ENCODE measurements at places on chromosomes 6 and 20. TPM values are rescaled to one million over a fixed set of nuclear protein-coding genes. Genes with fewer than 3 reads are reported as not detected.

DNA sequence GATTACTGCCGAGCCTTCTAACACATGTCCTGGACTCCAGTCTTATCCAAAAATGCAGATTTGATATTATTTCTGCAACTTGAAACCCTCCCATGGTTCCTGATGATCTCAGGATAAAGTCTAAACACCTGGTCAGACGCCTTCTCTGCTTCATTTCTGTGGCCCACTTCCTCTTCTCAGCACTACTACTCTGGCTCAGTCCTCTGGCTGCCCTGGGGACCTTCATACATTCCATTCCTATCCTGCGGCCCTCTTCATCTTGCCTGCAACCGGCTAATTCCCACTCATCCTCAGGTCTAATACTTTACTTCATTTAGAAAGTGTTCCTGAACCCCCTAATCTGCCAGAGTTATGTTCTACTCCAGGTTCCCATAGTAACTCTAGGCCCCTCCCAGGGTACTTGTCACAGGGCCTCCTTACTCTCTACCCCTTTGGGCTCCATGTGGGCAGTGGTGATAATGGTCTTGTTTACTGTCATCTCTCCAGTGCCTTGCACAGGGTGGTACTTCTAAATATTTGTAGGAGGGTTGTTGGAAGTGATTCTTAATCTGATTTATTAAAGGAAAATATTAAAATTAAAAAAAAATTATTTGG is 18.9 kb downstream of the MAN1A1 start:
- peaks cover 88% of the 10 kb centered on the region for H3K36me3 ChIP-seq
- no peak overlapping the region for H3K4me3 ChIP-seq
- H3K4me1 ChIP-seq, result peaks cover 8% of the 10 kb centered on the region
- DNase-seq, result peak; percentile 39
- H3K27ac ChIP-seq, result no peak overlapping the region
- no peaks in the 10 kb centered on the region for H3K27me3 ChIP-seq

GRCh38 chr6:52106994-52107393 is 19.6 kb upstream of the PKHD1 start:
- no peak for DNase-seq
- no peaks in the 10 kb centered on the region for H3K27me3 ChIP-seq
- H3K36me3 ChIP-seq, result no peaks in the 10 kb centered on the region
- no peaks in the 10 kb centered on the region for H3K4me1 ChIP-seq
- H3K4me3 ChIP-seq, result no peak overlapping the region
- no peak overlapping the region for H3K27ac ChIP-seq

DNA sequence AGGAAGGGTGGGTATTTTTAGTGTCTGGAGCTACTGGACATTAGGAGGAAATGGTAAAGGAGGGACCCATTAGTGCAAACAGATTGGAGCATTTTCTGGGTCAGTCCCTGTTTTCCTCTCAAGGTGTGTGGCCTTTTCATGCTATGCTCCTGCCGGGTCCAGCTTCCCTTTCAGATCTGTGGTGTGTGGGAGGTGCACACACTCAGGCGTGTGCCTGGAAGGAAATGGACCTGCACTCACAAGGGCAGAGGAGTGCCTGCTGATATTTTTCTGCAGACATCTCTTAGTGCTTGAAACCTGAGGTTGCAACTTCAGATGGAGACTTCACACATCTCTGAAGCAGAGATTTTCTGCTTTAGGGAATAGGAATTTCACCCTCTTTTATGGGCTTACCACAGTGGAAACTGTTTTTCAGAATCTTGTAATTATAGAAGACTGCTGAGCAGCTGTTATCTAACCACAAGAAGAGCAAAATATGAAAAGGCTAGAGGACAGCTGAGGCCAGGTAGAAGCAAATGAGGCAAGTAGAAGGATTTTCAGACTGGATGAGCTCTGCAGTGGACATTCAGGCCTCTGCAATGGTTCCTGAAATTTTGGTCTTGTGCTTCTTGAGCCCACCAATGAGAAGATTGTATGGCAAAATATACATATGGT is 764.3 kb downstream of the QKI start:
- no peaks in the 10 kb centered on the region for H3K4me1 ChIP-seq
- no peak overlapping the region for H3K4me3 ChIP-seq
- no peak overlapping the region for H3K27ac ChIP-seq
- H3K27me3 ChIP-seq, result no peaks in the 10 kb centered on the region
- DNase-seq, result no peak

- no peaks in the 10 kb centered on the region for H3K27me3 ChIP-seq
- H3K4me1 ChIP-seq, result no peaks in the 10 kb centered on the region
Observed at GRCh38 chr6:35238843-35239289, 20.7 kb upstream of the ZNF76 start.

GRCh38 chr6:43476746-43477145 is 624 bp upstream of the TJAP1 start:
- peak overlapping the region; percentile 80 for H3K4me3 ChIP-seq
- H3K27ac ChIP-seq, result no peak overlapping the region
- H3K4me1 ChIP-seq, result no peaks in the 10 kb centered on the region
- H3K27me3 ChIP-seq, result no peaks in the 10 kb centered on the region
- DNase-seq, result no peak

GRCh38 chr20:45958593-45958992 is 13.4 kb downstream of the ZNF335 start:
- H3K36me3 ChIP-seq, result peaks cover 63% of the 10 kb centered on the region
- H3K4me3 ChIP-seq, result no peak overlapping the region
- H3K27me3 ChIP-seq, result no peaks in the 10 kb centered on the region
- no peak overlapping the region for H3K27ac ChIP-seq

Gene PI16
- 0.18 TPM for total RNA-seq

DNA sequence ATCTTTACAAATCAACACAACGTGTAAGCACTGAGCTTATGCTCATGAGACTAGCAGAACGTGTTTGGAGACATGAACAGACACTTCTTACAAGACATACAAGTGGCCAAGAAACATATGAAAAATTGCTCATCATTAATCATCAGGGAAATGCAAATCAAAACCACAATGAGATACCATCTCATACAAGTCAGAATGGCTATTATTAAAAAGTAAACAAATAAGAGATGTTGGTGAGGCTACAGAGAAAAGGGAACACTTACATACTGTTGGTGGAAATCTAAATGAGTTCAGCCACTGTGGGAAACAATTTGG is 327.9 kb upstream of the SOX4 start:
- peaks cover 5% of the 10 kb centered on the region for H3K4me1 ChIP-seq
- H3K4me3 ChIP-seq, result no peak overlapping the region
- peaks cover 18% of the 10 kb centered on the region for H3K27me3 ChIP-seq
- H3K36me3 ChIP-seq, result no peaks in the 10 kb centered on the region
- DNase-seq, result no peak

Gene GRIK2
- total RNA-seq, result not detected

Gene STMND1
- not detected for total RNA-seq

Gene IRF4
- total RNA-seq, result 1.3 TPM

DNA sequence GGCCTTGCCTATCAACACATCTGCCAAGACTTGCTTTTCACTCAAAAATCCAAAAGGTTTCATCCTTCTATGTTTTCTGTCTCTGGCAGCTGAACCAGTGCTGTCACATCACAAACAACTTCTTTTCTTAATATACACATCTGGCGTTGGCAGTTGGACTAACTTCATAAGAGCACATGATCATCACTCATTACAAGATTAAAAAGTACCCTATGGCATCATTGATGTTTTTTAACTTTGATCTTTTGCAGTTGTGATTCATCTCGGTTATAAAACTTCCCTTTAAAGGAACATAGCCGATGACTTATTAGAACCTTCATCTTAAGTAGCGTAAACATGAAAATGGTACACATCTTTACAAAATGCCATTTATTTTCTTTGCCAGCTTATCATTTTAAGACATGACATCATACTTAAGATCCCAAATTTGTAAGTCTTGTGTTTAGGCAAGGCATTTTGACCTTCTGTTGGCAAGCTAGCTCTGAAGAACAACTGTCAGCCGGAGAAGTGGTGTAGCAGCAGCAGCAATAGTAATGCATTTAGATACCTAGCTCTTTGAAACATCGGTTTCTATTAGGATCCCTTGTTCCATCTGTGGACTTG is 64.2 kb upstream of the SUPT3H start:
- no peaks in the 10 kb centered on the region for H3K27me3 ChIP-seq
- no peak for DNase-seq
- no peaks in the 10 kb centered on the region for H3K36me3 ChIP-seq
- no peak overlapping the region for H3K27ac ChIP-seq
- peaks cover 47% of the 10 kb centered on the region for H3K4me1 ChIP-seq

Gene MLN
- total RNA-seq, result not detected

GRCh38 chr6:163291622-163292021 is 122.9 kb upstream of the QKI start:
- no peak for DNase-seq
- no peaks in the 10 kb centered on the region for H3K36me3 ChIP-seq
- H3K27ac ChIP-seq, result no peak overlapping the region
- H3K4me1 ChIP-seq, result no peaks in the 10 kb centered on the region

DNA sequence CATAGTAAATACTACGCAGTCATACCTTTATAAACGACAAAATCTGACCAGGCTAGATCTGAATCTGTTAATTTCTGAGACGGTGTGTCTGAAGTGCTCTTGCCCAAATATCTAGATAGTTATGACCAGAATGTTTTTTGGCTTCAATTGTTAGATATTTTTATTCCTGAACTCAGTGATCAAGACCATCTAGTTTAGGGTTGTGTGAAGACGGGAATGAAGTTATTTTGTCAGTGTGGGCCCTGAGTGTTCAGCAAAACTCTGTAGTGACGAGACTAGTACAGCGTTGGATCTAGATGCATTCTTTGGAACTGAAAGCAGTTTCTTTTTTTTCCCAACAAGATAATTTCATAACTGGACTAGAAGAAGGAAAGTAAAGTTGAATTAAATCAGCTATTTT is 3.1 kb downstream of the STXBP5 start:
- no peaks in the 10 kb centered on the region for H3K27me3 ChIP-seq
- peak overlapping the region; percentile 88 for H3K4me3 ChIP-seq
- H3K36me3 ChIP-seq, result peaks cover 52% of the 10 kb centered on the region
- H3K4me1 ChIP-seq, result peaks cover 29% of the 10 kb centered on the region

Gene PKIG
- total RNA-seq, result 5.1 TPM

Gene PSORS1C1
- total RNA-seq, result not detected

DNA sequence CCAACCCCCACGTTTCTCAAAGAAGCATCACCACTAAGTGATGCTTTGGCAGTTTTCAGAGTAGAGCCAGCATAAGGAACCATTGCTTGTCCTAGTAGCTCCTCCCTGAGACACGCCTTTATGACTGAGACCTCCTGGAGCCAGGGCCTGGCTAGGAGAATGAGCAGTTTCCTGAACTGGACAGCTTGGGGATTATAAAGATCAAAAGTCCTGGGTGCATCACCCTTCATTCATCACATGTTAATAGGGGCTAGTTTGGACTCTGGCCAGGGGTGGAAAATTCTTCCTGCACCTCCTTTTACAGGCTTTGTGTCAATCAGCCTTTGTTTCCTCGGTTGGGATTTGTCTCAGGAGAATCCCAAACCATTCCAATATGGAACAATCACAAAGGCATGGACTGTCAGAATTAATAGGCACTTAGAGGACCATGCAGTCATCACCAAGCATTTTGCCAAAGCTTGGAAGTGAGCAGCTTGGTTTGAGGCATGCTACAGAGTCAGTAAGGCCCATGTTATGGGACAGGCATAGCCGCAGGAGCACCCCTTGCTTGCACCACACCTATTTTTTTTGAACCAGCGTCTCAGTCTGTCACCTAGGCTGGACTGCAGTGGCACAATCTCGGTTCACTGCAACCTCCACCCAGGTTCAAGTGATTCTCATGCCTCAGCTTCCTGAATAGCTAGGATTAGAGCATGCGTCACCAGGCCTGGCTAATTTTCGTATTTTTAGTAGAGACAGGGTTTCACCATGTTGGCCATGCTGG is 64.9 kb upstream of the TGM3 start:
- no peak overlapping the region for H3K4me3 ChIP-seq
- H3K36me3 ChIP-seq, result no peaks in the 10 kb centered on the region
- H3K4me1 ChIP-seq, result no peaks in the 10 kb centered on the region
- no peak for DNase-seq

DNA sequence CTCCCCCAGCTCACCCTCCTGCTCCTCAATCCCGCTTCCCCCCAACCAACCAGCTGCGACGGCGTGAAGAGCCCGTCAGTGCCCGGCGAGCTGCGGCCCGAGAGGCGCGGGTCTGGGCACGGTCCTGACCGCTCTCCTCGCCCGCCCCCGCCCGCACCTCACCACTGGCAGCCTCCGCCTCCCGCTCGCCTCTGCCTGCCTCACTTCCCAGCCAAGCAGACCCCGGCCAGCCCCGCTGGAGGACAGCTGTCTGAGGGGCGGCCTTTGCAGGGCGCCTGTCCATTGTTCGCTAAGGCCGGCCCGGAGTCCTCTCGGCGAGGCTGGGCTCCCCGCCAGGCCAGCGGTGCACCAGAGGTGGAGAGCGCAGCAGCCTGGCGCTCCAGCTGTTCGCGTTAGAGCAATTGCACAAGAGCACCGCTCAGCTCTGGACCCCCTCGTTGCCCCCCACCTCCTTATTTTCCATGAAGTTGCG is 1.3 kb downstream of the SOBP start:
- no peak overlapping the region for H3K27ac ChIP-seq
- no peak overlapping the region for H3K4me3 ChIP-seq
- no peak for DNase-seq
- peaks cover 55% of the 10 kb centered on the region for H3K27me3 ChIP-seq

Gene NKX2-2
- total RNA-seq, result not detected

Gene SPATS1
- not detected for total RNA-seq

DNA sequence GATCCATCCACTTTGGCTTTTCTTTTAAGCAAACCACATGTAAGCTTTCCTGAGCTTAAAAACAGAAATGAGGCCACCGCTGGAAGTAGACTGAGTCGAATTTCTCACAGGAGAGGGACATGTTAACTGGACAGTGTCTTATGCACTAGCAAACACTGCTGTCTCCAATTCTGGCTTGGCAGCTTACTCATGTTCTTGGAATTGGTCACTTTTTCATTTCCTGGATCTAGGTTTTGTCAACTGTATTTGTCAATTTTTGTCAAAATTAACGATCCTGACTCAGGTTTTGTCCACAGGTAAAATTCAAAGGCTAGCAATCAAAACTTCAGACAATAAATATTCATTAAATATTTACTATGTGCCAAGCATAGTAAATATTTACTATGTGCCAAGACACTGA is 601.5 kb downstream of the RNF144B start:
- no peaks in the 10 kb centered on the region for H3K36me3 ChIP-seq
- no peak overlapping the region for H3K4me3 ChIP-seq
- DNase-seq, result no peak
- H3K4me1 ChIP-seq, result no peaks in the 10 kb centered on the region
- no peak overlapping the region for H3K27ac ChIP-seq

DNA sequence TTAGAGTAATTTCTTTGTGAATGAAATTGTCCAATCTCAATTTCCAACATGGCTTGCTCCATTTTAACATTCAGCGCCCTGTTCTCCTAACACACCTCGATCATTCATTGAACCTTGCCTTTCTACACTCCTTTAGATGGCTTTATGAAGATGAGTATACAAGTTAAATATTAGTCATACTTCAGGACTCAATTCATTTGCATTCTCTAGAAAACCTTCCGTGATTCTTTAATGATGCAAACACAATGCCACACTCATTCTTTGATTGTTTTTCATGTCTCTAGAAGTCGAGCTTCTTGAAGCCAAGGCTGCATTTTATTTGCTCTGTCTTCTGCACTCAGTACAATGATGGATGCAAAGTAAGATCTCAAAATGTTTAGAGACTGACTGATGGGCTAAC is 641.2 kb downstream of the DOK5 start:
- no peaks in the 10 kb centered on the region for H3K27me3 ChIP-seq
- no peaks in the 10 kb centered on the region for H3K36me3 ChIP-seq
- H3K4me1 ChIP-seq, result no peaks in the 10 kb centered on the region
- H3K27ac ChIP-seq, result no peak overlapping the region

GRCh38 chr6:108948181-108948661 is 100.0 kb downstream of the ARMC2 start:
- no peak overlapping the region for H3K4me3 ChIP-seq
- H3K27ac ChIP-seq, result no peak overlapping the region
- H3K36me3 ChIP-seq, result no peaks in the 10 kb centered on the region
- H3K4me1 ChIP-seq, result no peaks in the 10 kb centered on the region
- DNase-seq, result no peak
